ENCODE measurements at places on chromosomes 5 and 9.

DNA sequence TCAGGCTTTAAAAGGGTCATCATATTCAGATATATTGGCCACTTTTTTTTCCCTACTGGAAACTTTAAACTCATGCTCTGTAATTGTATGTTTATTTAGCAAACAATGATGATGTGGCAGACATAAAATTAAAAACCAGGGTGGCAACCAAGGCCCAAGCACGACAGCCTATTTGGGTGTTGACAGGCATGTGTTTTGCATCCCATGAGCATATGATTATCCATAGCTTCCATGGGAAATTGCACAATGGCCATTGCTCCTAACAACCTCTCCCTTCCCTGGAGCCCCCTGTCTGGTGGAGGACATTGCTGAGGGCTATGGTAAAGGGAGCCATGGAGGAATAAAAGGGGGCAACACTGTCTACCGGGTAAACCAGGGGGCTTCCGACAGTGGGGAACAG, 134.7 kb downstream of the GAS1 start:
- DNase-seq, result no peak

DNA sequence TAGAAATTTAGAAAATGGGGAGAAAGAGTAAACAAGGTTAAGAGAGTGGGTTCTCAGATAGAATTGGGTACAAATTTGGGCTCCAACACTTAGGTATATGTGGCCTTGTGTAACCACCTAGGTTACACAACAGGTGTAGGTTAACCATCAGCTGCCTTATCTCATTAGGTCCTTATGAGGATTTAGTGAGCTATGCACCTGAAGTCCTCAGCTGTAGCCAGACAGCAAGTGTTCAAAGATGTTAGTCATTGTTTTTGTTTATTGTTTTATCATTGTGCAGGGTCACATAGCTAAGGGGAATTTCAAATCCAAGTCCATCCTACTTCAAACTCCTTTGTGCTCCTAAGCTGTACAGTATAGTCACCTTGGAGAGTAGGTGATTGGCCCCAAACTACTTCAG, 970 bp upstream of the TRIM32 start:
- DNase-seq, result no peak

DNA sequence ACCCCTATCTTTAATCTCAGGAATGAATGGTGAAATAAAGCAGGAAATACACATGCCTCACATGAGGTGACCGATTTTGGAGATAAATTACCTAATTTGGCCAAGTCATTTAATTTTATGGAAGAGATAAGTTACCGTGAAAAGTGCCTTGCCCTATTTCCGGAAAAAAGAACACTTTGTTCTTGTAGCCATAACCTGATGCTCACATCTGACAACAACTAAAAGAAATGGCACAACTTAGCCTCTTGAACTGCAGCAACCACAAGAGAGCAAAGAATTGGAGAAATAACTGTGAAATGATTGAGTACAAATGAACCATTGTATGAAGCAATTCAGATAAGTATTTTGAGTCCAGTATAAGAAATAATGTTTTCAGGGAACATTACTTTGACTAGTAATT, 628.1 kb upstream of the TYRP1 start:
- DNase-seq, result no peak

- no peak for DNase-seq
Observed at GRCh38 chr9:105069285-105069684, 141.3 kb upstream of the ABCA1 start.

- no peak for DNase-seq
Observed at GRCh38 chr5:147887026-147887627, 8.6 kb downstream of the SCGB3A2 start.

GRCh38 chr5:180636403-180637075, 12.9 kb downstream of the FLT4 start:
- DNase-seq, result no peak

DNA sequence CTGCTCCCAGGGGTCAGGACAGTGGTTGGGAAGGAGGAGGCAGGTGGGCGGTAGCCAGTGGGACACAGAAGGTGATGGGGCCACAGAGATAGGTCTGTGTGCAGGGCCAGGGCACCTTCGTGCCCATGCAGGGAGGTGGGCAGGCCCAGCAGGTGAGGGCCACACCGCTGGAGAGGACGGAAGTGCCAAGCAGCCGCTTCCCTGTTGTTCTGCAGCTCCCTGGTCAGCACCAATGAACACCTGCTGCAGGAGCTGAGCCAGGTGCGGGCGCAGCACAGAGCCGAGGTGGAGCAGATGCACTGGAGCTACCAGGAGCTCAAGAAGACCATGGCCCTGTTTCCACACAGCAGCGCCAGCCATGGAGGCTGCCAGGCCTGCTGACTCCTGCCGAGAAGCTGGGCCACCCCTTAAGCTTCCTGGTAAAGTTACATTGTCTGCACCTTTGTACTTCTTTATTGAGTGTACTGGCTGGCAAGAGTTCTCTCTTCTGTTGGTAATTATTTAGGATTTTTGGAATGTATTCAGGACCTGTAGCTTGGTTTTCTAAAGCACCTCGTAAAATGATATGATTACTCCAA, 40.3 kb downstream of the TPPP start:
- no peak for DNase-seq

DNA sequence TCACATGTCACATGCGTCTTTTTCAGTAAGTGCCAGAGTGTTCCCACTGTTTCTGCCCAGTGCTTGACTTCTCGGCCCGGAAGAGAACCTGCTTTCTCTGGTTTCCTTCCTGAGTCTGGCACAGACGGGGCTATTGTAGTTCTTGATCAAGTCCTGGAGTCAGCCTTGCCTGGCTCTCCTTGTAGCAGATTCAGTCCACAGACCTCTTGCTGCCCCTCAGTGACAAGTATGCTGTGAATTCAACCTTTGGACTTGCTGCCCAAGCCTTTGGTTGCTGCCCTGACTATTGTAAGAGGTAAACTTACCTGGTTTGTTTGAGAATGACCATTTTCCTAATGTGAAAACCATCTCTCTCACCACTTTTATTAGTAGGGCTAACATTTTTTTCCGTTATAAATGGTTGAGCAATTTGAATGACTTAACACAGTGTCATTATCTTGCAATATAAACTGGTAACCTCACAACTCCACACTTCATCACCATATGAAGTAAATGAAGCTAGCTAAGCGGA, 24.7 kb downstream of the ZBTB34 start:
- DNase-seq, result no peak

- no peak for DNase-seq
Observed at GRCh38 chr9:87109231-87109631, 161.9 kb upstream of the GAS1 start.

GRCh38 chr5:138339091-138339456, 1.0 kb downstream of the FAM53C start:
- DNase-seq, result no peak

DNA sequence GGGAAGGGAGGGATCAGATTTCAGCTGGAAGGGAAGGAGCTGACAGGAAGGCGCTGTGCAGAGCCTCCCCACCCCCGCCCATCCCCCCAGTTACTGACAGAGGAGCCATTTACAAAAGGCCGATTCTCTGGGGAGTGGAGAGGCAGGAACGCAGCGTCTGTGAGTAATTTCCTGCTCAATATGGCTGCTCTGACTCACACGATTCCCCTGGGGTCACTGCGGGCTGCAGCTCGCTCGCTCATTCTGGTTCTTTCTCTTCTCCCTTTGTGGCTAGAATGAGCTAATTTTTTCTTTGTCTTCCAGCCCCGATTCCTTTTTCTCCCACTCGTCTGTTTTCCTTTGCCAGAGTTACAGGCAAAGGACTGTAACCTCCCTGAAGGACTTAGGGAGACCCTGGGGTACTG, 28.8 kb downstream of the PTPA start:
- DNase-seq, result peak; percentile 81

DNA sequence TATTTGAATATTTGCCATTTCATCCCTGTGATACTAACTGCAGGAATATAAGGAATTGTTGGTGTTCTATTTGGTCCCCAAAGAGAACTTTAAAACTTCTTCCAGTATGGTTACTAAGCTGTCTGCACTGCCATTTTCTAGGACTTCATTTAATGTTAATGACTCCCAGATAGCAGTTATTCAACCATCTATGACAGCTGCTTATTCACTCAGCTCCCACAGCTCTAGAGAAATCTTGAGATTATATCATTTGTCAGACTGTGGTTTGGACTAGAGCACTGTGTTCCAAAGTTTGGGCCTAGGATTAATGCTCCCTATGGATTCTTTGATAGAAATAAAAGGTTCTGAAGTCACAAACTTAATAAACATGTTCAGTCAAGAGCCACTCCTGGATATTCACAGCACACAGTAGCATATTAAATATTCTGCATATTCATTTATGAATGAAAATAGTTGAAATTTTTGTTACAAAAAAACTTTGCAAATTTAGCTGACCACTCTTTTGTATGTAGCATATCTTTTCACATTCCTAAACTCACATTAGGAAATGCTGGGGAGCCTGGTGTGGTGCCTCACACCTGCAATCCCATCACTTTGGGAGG, 173.7 kb downstream of the NFIB start:
- DNase-seq, result no peak

GRCh38 chr9:84669288-84670137, at the start of gene NTRK2:
NTRK2 (plus strand) TSS chr9:84669729; CDS start chr9:84670749, 1,020 bp downstream.
- DNase-seq, result no peak

- no peak for DNase-seq
Observed at GRCh38 chr5:90534922-90535321, 5.5 kb upstream of the LYSMD3 start.

- DNase-seq, result no peak
Observed at GRCh38 chr9:20693068-20693467, 9.0 kb downstream of the FOCAD start.

DNA sequence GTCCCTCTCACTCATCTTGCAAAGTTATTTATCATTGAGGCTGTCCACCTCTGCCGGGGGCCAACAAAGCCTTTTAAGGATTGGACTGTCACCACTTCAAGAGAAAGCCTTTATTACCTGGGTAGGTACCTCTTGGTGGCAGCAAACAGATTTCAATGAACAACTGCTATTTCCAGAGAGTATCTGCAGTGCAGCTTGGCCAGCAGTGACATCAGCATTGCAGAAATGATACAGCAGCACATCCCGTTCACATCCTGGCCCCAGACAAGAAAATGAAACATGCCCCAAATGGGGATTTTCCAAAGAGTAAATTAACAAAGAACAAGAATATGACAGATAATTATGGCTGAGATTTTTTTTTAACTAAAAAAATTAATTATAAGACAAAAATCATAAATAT, 2.3 kb upstream of the SPATA6L start:
- DNase-seq, result no peak

DNA sequence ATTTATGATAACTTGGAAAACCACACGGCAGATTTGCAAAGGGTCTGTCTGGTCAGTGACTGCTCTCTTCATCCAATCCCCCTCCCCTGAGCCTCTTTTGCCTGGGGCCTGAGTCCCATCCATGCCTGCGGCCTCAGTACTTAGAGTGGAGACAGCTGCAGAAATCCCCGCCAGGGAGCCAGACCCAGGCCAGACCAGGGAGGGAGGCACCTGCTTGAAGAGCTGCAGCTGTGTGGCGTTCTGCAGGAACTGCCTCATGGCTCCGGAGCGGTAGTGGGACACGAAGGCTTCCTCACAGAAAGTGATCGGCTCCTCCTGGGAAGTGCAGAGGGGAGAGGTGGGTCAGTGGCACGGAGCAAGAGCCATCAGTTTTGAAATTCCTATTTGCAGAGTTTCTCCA, 101.6 kb downstream of the CRB2 start:
- DNase-seq, result no peak

DNA sequence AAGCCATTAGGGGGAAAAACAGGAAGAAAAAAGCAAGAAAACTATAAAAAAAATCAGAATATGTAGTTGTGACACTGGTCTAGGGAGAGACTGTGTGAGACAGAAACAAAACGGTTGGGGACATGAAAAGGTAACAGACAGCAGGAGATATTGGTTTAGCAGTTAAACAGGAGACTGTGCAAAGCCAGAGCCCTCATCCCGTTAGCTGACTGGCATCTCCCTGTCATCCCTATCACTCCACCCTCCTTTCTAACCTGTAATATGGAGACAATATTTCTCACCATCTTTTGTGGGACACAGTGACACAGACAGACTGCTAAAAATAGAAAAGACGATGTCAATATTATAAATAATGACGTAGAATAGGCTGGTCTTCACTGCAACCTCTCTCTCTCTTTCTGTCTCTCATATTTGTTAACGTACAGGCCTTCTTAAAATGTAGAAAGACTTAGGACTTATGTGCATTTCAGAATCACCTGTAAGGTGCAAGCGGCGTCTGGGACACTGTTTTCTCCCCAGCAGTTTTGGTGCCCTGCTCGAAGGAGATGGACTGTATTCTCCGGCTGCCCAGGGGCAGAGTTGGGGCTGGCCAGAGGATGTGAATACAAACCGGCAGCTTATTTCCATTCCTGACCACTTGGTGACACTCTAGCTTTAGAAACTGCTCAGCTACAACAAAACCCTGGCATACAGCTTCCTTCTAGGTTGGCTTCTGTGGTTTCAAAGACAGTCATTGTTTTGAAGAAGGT, 190.6 kb downstream of the MAT2B start:
- DNase-seq, result no peak

GRCh38 chr9:120750421-120750820, 36.2 kb upstream of the MEGF9 start:
- no peak for DNase-seq

GRCh38 chr9:126704157-126704891, 90.6 kb downstream of the LMX1B start:
- no peak for DNase-seq

DNA sequence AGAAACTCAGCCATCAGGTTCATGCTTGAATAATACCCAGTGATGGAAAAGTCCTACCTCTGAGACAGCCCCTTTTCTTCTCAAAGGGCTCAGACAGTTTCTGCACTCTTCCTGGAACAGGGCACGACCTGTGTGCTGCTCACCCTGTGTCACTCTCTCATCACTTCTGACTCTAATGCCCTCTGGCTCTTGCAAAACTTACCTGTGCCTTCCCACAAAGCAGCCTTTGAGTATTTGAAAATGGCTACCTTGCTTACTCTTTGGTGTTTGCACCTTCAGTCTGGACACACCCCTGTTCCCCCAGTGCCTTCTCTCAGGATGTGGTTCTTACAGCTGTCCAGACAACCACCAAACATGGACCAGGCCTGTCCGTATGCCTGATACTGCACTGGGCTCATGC, 171.4 kb downstream of the GRIA1 start:
- DNase-seq, result no peak

DNA sequence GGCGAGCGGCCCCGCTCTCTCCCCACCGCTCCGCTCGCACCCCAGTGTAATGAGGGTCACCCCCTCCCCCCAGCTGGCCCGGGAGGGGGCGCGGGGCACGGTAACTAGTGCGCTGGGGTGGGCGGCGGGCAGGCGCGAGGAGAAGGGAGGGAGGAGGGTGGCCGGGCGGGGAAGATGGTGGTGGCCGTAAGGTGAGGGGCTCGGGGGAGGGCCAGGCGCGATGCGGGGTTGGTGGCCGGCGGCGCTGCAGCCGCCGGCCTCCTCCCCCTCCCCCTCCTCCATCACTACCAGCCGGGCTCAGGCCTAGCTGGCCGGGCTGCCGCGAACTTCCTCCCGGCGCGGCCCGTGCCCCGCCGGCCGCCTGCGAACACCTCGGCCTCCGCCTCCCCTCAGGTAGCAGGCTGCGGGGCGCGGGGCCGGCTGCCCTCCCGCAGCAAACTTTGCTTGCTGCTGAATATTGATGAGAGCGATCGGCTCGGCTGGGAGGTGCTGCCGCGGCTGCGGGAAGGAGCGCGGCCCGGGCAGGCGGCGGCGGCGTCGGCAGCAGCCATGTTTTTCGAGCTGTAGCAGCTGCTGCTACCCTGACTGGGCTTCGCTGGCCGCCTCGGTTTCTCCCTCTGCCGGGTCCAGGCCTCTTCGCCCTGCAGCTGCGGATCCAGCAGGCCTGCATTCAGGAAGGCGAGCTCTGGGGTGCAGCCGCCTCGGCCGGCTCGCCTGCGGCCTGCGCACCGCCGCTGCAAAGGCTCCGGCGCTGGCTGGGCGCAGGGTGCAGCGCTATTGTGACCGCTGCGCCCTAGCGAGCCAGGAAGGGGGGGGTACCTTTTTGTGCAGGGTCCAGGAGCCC, 502 bp downstream of the NSD1 start:
- DNase-seq, result no peak
